ENCODE measurements at places on chromosomes 12 and 14.
A peak's percentile ranks its signal among the peaks of the same experiment; 100 is the strongest.

GRCh38 chr14:24356208-24356607, 11.8 kb upstream of the NFATC4 start:
- DNase-seq: no peak

DNA sequence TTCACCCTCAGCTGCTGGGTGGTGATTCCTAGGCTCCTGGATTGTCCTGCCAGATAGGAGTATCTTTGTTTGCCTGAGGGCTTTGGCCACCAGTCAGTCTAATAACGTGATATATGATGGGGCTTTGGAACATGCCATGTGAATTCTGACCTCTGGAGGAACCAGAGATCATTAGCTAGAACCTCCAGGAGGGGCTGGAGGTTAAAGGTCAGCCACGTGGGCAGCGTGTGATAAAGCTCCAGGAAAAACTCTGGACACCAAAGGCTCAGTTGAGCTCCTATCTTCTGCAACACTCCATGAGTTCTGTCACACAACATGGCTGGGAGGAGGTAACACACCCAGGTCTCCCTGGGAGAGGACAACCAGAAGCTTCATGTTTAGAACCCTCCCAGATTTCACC, 251.1 kb downstream of the DAD1 start:
- DNase-seq: no peak

DNA sequence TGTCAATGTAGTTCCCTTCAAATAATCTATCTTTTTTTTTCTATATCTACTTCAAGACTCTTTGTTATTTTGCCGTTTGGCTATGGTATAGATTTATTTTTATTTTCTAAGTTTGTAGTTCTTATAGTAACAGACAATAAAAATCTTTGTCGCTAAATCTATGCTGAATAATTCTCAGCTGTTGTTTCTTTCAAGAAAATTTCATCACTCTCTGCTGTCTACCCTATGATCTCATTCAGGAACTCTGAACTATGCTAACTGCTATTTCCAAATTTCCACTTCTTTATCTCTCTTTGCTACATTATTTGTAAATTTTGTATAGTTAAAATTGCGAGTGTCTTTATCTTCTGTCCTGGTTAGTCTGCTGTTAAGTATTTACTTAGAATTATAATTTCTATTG, 353.6 kb downstream of the LRFN5 start:
- DNase-seq: no peak

- DNase-seq: no peak
Observed at GRCh38 chr14:31466554-31466953, 9.2 kb upstream of the DTD2 start.

GRCh38 chr12:27787559-27787958, 7.5 kb upstream of the MANSC4 start:
- no peak for DNase-seq

GRCh38 chr12:122878780-122879612, 16.9 kb downstream of the VPS37B start:
- DNase-seq: no peak

- DNase-seq: peak; percentile 54
Observed at GRCh38 chr12:103771466-103771865, 69.6 kb downstream of the NT5DC3 start.

DNA sequence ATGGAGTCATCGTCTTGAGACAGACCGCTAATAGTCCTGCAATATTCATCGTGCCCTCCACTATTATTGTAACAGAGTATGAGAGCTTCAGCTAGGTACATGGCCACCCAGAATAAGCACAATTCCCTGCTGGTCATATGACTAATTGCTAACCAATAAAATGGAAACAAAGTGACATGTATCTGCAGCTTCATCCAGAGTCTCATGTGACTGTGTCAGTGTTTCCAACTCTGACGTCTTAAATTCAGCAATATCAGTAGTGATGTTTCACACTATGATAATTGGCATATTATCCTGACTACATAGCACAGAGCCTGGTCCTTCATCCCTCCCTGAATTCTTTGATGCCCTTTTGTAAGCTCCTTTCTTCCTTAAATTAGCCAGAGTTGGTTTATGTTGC, 167.4 kb downstream of the RPS29 start:
- no peak for DNase-seq

DNA sequence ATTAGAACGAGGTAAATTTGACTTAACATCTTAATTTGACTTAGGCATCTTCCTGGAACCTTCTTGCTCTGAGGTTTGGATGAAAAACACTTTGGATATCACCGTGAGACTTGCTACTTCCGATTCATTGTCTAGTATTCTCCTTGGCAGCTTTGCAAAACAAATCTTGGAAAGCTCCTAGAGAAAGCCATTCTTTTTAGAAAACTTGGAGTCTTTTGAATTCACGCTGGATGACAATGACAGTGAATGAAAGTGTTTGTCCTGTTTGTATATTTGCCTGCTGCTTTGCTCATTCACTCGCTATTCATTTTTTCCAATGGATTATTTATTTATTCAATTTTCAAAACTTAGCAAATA, 222.1 kb upstream of the HMGA2 start:
- no peak for DNase-seq

- no peak for DNase-seq
Observed at GRCh38 chr12:120579179-120579578, 2.0 kb downstream of the POP5 start.

DNA sequence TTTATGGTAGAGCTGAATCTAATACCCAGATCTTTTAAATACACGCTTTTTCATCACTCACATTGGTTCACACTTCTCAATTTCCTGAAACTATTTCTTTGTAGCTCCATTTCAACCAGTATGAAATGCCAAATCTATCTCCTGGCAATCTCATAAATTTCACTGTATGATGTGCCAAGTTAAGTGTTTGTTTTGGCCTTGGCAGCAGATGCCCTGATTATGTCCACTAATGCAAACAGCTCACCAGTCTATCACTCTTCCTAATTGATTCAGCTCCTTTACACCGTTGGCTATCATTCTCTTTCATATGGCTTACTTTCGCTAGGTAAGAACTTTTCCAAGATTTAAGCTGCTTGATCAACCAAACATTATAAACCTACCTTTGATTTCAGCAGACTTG, 58.6 kb downstream of the ZFC3H1 start:
- no peak for DNase-seq

DNA sequence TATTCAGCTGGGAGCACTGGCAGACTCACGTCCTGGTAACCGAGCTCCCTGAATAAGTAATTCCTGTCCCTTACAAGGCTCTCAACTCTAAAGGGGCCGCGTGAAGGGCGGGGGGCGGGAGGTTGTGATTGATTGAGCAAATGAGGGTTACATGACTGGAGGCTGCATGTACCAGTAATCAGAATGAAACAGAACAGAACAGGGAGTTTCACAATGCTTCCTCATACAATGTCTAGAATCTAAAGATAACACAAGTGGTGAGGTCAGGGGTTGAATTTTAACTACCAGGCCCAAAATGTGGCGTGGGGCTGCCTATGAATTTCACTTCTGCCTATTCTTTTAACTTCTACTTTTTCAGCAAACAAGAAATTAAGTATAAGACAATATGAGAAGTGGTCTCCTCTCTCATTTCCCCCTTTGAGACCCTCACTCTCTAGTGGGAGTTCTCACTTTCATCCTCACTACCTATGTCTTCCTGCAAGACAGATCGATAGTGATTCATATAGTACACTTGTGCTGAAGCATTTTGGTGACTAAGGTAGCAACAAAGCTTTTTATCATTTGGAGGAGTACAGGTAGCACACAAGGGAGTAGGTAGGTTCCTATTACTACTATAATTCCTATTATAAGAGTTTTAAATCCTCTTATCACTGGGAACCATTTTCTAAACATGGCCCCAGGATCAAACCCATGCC, 239.8 kb downstream of the KTN1 start:
- DNase-seq: peak; percentile 35

GRCh38 chr14:76720382-76720813, 40.9 kb upstream of the VASH1 start:
- peak; percentile 74 for DNase-seq

- DNase-seq: no peak
Observed at GRCh38 chr12:92533280-92533890, 169.4 kb upstream of the PLEKHG7 start.

DNA sequence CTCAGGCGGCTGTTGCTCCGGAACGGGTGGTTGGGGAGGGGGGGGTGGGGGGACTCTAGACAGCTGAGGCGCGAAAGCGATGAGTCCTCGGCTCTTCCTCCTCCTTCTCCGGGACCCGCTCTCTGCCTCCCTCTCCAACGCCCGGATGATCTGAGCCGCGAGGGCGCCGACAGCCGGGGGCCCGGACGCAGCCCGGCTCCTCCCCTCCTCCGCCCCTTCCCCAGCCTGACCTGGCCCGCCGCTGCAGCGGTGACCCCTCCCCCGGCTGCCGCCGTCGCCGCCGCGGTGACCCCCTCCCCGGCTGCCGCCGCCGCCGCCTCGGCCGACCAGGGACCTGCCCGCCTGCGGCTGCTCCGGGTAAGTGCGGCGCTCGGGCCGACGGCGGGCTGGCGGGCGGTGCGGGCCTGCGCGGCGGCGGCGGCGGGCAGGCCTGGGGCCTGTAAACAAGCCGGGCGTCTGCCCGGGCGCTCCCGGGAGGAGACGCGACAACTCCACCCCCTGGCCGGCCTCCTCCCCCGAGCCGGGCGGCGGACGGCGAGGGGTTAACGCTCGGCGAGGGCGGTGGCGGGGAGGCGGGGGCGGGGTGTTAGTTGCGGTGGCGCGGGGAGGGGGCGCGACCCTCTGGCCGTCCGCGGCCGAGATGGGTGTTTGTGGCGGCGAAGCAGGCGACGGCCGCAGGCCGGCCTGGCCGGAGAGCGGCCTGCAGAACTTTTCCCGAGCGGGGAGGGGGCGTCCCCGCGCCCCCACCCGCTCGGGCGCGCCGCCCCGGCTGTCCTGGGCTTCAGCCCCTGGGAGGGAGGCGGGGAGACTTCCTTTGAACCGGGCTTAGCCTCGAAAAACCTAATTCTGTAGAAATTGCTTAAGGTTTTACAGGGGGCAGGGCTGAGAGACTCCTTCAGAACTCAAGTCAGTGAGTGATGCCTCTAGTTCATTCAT, 568 bp downstream of the PPM1A start:
- peak; percentile 71 for DNase-seq

DNA sequence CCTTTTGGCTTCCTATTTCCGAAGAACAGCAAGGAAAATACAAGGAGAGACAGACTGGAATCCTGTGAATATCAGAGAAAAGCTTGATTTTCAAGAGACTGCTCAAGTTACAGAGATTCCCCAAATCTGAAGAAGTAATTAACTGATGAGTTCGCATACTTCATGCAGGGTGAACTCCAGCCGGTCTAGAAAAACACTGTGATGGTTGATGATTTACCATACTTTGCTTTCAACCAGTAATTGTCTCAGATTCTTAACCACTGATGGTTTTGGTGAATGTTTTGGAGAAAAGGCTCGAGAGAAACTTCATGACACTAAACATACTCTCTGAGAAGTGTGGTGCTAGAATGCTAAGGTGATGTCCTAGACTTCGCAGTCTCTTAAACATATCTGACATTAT, 4.4 kb upstream of the PLXNC1 start:
- DNase-seq: no peak

GRCh38 chr12:30025317-30025716, 241.6 kb upstream of the TMTC1 start:
- no peak for DNase-seq
